DMS53 (cell line): ENCODE measurements at places on chromosomes 4 and X.
A peak's percentile ranks its signal among the peaks of the same experiment; 100 is the strongest.

- DNase-seq: no peak
Observed at GRCh38 chr4:174928575-174929253, 10.6 kb downstream of the ADAM29 start.

DNA sequence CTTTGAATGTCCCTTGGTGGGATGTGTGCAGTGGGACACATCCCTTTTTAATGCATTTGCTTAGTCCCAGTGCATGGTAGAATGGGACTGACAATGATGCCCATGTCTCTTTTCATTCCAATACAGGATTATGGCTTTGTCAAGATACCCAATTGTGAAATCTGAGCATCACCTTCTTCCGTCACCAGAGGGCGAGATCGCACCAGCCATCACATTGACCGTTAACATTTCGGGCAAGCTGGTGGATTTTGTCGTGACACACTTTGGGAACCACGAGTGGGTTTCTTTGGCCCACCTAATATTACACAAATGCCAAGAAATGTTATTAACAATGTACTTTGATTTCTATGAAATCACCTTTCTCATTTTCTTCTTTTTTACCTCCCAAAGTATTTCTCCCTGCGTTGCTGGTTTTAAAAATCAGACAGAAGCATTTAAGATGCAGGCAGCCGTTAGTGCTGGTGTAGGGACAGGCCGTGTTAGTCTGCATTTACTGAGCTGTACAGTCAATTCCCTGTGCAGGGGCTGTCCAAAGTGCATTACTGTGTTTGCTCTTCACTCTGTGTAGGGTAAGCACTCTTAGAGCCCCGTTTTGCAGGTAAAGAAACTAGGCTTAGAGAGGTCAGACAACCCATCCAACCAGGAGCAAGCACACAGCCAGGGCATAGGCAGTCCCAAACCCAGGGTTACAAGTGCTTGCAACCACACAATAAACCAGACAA lies 46.5 kb downstream of the CWH43 start:
- DNase-seq: peak; percentile 76

DNA sequence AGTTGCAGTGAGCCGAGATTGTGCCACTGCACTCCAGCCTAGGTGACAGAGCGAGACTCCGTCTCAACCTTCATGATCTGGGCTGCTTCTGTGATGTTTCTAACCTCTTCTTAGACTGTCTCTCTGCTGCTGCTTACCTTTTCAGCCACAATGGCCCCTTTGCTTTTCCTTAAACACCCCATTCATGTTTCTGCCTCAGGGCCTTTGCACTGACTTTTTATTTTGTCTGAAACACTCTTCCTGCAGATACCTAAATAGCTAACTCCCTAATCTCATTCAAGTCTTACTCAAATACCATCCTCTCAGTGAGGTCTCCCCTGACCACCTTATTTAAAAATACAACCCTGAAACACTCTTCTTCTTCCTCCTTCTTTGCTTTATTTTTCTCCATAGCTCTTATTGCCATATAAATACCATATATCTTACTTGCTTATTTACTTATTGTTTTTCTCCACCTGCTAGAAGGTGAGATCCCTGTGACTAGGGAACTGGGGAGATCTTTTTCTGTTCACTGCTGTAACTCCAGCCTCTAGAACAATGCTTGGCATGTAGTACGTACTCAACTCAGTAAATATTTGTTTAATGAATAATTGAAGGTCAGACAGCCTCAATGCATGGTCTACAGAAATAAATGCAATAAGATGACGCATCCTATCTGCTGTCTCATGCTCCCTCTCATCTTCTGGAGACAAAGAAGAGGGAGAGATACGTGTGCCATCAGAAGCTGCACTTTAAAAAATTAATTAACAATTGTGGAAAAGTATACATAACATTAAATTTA lies 43.8 kb upstream of the SETD7 start:
- peak; percentile 94 for DNase-seq

DNA sequence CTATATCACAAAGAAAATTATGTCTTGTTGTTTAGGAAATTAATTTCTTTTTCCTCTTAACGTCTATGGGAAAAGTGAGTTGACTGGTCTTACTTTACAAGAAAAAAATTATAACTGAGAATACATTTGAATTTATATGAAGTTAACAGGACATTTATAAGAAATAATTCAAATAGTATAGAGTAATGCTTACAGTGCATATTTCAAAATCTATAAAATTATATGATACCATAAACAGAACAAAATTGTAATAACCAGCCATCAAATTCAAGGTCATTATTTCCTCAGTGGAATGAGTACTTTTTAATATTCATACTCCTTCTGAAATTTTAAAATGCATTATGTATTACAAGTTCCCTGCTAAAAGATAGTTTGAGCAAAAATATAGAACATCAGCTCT lies 884.5 kb downstream of the TECRL start:
- no peak for DNase-seq

DNA sequence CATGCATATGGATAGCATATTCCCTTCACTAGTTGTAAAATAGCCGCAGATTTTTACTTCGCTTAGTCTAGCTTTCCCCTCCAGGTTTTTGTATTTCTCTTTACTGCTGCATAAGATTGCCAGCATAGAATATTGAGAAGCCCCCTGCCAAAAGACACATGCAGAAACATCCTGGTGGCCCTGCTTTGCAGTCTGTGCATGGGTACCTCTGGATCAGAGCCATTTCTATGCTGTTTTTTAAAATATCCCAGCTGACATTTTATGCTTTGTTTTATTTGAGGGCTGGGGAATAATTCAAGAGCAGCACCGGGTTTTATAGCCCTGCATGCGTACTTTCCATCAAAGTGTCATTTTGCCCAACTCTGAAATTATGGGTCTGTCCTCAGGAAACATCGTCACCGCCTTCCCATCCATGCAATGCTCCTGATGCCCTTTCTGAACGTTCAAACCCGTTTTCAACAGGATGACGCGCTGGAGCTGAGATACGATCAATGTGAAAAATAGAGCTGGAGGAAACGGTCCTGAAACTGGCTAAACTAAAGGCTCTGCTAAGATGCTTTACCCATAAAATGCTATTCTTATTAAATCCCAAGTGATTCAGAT lies 314.3 kb downstream of the EVC2 start:
- no peak for DNase-seq

- no peak for DNase-seq
Observed at GRCh38 chrX:48086082-48086481, 14.6 kb upstream of the ZNF630 start.

DNA sequence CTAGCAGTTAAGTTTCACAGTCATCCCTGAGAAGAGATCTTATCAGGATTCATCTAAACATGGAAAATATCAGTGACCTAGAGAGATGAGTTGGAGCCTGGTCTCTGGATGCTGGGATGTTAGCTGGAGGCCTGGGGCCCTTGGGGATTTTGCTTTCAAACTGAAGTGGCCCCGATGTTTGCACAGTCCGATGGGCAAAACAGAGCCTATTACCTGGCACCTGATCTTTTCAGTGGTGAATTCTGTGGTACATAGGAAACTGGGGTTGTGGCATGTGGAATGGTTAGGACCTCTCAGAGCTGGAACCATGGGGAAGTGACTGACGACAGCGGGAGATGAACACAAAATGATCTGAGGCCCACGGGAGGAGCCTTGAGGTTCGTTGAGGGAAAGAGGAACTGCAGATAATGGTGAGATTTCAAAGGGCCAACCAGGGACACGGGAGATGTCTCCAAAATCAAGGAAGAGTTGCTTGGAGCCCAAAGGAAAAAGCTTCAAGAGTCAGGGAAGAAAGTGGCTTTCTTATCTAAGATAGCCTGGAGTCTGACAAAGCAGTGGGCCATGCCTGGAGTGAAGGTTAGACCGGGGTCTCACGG lies 17.8 kb upstream of the TENM3 start:
- DNase-seq: no peak

DNA sequence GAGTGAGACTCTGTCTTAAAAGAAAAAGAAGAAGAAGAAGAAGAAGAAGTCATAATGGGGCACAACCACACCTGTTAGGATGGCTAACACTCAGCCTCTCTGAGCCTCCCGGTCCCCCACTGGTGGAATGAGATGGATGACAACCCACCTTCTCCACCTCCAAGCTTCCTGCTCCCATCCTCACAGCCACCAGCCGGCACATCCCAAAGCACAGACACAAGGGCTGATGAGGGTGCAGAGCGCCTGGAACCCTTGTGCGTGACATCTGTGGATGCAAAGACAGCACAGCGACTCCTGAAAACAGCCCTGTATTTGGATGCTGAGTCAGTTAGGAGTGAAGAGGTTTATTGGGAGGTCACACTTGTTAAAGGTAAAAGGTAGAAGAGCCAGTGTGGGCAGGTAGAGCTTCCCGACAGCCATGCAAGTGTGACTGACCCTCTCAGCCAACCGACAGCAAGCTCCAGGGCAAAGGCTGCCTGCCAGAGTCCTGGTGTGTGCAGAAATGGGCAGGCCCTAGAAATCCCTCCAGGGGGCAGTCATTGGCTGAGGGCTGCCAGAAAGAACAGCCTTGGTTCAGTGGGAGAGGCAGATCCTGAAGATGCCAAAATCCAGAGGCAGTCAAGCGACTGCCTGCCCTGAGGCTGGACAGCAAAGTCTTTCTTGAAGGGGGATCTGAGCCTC lies 26.6 kb upstream of the MAN2B2 start:
- peak; percentile 81 for DNase-seq
